ENCODE measurements at places on chromosomes 1 and 21. TPM values are rescaled to one million over a fixed set of nuclear protein-coding genes. Genes with fewer than 3 reads are reported as not detected.

DNA sequence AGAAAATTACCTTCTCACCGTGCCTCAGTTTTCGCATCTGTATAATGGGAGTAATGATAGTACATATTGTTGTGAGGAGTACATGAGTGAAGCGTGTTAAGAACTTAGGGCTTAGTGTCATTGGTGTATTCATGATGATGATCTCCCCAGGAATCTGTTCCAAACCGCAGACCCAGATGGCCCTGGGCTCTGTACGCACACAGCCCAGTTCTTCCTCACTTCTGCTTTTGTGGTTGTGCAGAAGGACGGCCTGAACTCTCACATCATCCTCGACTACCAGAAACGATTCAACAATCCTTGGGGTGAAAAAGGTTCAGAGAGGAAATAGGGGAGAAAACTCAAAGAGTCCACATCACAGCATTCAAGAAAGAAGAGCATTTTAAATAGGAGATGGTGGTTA lies 323.0 kb downstream of the CAMTA1 start:
- no peak for DNase-seq

DNA sequence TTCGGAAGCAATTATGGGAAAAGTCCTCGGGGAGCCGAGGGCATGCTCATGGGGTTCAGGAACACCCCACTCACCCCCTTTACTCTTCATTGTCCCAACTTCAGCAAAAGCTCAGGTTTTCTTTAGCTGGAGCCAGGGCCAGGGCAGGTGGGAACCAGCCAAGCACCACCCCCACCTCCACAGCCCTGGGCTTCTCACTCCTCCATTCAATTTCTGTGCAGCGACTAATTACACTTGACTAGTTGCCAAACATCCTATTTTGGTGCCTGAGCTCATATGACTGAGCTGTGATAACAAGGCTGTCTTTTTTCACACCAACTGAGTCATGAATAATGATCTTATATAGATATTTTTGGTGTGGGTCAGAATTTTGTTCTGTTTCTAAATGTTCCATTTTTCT lies 257.2 kb upstream of the AJAP1 start:
- no peak for DNase-seq

Gene SLC44A5
- polyA plus RNA-seq, result 0.88 TPM

Gene TGFB2
- polyA plus RNA-seq, result 0.07 TPM

Gene ST6GALNAC3
- polyA plus RNA-seq, result not detected

DNA sequence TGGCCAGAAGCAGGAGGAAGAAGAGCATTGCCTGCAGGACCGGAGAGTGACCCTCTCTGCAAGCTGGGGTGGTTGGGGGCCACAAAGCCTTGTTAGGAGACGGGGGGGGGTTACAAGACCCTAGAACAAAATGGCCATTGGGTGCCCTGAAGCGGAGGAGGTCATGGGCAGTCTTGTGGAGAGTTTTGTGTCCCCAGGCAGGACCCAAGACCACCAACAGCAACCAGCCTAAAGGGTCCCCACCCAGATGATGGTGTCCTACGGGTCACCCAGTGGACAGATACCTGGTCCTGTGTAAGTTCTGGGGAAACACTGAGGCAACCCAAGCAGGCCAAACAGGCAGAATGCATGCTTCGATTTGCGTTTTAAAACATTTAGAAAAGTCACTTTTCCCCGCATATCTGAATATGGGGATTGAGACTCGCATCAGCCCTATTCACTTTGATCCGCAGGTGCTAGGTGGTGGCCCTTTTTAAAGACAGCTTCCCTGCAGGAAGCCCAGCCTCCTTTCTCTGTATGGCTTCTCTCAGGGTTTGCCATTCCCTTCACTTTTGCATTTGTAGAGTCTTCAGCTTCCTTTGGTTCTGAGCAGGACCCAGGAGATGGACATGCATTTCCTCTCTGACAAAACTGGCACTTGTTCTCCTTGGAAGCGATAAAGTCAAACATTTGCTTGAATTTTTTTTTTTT lies 21.1 kb downstream of the GNG4 start:
- no peak for DNase-seq

- no peak for DNase-seq
These were observed 17.7 kb downstream of the KCNC4 start for GRCh38 chr1:110227774-110228173.

DNA sequence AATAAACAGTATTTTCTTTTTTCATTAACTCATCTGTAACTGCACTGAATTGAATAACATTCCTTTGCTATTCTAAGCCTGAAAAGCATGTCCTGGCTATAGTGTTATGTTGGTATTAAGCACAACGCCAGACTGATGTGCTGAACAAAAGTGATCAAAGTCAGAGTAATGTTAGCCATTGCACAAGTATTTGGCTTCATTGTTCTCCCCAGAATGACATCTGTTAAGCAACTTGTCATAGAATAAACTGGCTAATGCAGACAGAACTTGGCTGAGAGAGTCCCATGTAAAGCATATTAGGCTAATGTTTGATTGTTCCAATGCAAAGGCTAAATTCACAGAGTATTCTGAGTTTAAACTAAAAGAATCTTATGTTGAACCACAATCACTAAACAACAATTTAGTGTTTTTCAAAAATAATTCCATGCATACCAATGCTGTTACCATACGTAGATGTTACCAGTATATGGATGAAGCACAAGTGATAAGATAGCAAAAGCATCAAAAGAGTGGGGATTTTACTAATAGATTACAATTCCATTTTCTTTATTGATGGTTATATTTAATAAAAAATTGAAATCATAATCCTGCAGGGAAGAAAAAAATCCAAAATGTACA lies 235.3 kb upstream of the DMRTA2 start:
- DNase-seq, result no peak

GRCh38 chr1:53341521-53341895 lies 13.6 kb upstream of the LRP8 start:
- DNase-seq, result no peak

Gene FAM177B
- not detected for polyA plus RNA-seq

Gene KCNC4
- polyA plus RNA-seq, result 0.18 TPM

GRCh38 chr1:223118418-223118817 lies 24.6 kb downstream of the TLR5 start:
- no peak for DNase-seq

DNA sequence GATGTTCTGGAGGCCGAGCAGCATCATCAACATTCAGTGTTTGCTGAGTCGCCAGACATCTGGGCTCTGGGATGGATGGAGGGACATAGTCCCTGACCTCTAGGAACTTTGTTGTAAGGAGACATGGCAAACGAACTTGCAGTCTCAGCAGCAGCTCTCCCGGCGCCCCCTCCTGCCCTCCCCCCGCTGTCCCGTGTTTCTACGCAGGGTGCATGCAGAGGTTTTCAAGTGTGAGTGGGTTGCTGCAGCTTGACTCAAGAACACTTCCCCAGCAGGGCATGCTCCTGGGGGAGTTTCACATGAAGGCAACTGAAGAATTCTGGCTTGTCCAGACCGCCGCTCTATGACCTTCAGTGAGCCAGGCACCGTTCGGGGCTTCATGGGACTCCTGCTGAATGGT lies 121.9 kb downstream of the CAMTA1 start:
- DNase-seq, result no peak

DNA sequence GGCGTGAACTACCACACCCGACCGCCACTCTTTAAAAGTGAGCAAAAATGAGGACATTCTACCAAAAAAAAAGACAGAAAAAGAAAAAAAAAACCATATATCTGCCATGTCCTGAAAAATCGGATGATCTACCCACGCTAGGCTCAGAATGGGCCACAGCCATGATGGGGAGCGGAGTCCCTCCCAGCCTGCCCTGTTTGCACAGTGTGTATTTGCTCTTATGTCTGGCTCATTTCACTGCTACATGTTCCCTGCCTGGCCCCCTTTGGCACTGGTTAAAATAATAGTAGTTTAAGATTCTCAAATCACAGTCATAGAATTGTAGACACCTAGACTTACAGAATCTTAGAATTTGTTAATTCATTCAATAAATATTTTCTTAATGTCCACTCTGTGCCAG lies 121.9 kb downstream of the PTPRU start:
- no peak for DNase-seq

DNA sequence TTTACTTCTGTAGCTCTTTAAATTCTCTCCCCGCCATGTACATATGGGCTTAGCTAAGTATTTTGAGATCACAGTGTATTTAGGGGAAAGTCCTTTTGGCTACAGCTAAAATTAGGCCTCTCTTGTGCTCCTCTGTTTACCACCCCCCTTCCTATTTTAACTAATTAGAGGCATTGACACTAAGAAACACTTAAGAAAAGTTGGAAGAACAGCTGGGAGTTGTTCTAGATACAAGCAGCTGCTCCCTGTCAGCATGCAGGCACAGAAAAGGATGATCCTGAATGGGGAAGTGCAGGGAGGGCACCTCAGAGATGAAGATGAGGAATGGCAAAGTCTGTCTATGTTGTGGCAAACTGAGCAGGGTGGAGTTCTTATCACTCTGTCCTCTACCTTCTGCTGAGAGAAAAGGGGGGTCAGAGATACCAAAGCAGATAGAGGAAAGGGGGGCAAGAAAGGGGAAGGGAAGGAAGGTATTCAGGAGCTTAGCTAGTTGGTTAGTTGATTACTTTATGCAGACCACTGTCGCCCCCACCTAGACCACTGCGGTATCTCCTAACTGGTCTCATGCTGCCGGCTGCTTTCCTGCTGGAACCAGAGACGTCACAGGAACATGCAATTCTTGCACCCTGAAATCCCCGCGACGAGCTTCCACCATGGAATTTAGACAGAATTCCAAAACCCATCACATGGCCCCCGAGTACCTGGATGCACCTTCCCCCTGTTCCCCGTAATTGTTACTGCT lies 82.4 kb upstream of the HOOK1 start:
- no peak for DNase-seq

GRCh38 chr1:115293899-115294298 lies 44.1 kb downstream of the NGF start:
- DNase-seq, result no peak

- DNase-seq, result no peak
These were observed 29.5 kb downstream of the HLX start for GRCh38 chr1:220908757-220909156.

GRCh38 chr1:95046359-95046758 lies 26.4 kb downstream of the ALG14 start:
- no peak for DNase-seq

All from immature natural killer cell (primary cell).